ENCODE measurements at places on chromosomes 6 and 20.

- DNase-seq, result no peak
Measured at GRCh38 chr6:97412511-97412910, 129.5 kb upstream of the MMS22L start.

GRCh38 chr6:20870493-20870892 lies 336.2 kb downstream of the CDKAL1 start:
- DNase-seq, result no peak

- DNase-seq, result no peak
Measured at GRCh38 chr20:59300333-59301081, at the start of gene EDN3. Gene EDN3 (plus strand): TSS chr20:59300611. CDS start chr20:59300813, 202 bp downstream.

GRCh38 chr20:21106171-21107017 lies at the start of gene LINC00237:
Gene LINC00237 (minus strand): TSS chr20:21106358.
- DNase-seq, result no peak

- DNase-seq, result no peak
Measured at GRCh38 chr6:125922322-125922860, 34.2 kb upstream of the HINT3 start.

GRCh38 chr6:148466158-148466557 lies 123.5 kb downstream of the SASH1 start:
- no peak for DNase-seq

DNA sequence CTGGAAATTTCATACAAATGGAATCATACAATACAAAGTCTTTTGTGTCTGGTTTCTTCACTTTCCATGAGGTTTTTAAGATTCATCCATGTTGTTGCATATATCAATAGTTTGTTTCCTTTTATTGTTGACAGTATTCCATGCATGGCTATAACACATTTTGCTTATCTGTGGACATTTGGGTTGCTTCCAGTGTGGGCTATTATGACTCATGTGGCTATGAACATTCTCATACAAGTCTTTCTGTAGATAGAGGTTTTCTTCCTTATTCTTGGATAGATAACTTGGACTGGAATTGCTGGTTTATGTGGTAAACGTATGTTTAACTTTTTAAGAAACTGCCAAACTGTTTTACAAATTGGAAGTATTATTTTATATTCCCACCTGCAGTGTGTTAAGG lies 30.0 kb upstream of the KIF6 start:
- no peak for DNase-seq

GRCh38 chr20:31606804-31607639 lies 1.9 kb downstream of the ID1 start:
- DNase-seq, result no peak

DNA sequence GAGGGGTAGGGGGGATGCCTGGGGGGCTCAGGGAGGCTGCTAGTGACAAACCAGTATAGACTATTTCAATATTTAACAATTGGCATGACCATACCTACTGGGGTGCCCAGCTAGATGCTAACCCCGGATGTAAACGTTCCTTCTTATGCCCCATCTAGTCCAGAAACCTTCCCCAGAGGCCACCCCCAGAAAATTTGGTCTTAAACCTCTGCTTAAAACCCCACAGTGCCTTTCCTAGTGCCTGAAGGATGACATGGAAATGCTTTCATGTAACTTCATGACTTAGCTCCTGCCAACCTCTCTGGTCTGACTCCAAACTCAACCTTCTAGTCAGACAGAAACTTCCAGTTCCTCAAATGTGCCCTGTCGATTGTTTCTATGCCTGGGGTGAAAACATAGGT lies 52.0 kb downstream of the JPH2 start:
- no peak for DNase-seq

- DNase-seq, result no peak
Measured at GRCh38 chr6:134308800-134309199, 9.1 kb downstream of the SGK1 start.

GRCh38 chr20:19223640-19224039 lies 11.2 kb downstream of the SLC24A3 start:
- no peak for DNase-seq

- no peak for DNase-seq
Measured at GRCh38 chr20:35274172-35275092, 3.5 kb downstream of the MMP24OS start.

DNA sequence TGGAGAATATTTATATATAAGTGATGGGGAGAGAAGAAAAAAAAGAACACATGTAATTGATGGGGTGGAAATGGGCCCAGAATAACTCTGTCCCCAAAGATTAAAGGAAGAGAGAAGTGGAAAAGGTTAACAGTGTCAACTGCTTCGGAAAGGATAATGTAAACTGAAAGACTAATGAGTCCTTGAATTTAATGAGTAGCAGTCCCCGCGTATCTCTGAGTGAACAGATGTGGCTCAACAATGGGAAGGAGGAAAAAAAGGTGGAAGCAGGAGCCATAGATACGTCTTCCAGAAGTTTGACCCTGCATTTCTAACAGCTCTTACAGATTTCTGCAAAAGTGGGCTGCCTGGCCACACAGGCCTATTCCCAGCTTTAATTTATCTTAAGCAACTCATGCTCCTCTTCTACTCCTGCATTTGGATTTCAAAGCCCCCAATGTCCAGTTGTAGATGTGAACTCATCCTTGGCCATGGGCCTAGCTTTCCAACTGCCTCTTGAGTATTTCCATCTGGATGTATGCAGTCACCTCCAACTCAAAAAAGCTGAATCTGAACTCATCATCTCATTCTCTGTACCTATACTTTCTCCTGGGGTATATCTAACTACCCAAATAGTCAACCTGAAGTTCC lies 61.3 kb downstream of the DST start:
- DNase-seq, result no peak

DNA sequence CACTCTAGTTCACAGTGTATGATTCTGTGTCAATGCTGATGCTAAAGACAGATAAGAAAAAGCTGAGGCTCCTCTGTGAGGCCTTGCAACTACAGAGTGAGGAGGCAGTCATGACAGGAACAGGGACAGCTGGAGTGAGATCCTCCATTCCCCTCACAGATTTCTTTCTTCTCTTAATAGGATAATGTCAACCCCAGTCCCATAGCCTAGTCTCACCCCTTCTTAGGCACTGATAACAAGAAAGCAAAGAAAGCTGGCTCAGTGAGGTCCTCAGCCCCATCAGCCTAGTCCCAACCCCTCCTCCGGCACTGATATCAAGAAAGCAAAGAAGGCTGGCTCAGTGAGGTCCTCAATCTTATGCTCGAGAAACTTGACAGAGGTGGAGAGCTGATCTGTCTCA lies 2.1 kb upstream of the PTCHD4 start:
- no peak for DNase-seq

- DNase-seq, result no peak
Measured at GRCh38 chr6:15114061-15114460, 131.8 kb upstream of the JARID2 start.

GRCh38 chr6:36666826-36667591 lies 11.5 kb upstream of the CDKN1A start:
- no peak for DNase-seq

- no peak for DNase-seq
Measured at GRCh38 chr20:9180481-9181257, 111.8 kb downstream of the PLCB4 start.

GRCh38 chr6:1202201-1202600 lies 109.7 kb upstream of the FOXQ1 start:
- no peak for DNase-seq

DNA sequence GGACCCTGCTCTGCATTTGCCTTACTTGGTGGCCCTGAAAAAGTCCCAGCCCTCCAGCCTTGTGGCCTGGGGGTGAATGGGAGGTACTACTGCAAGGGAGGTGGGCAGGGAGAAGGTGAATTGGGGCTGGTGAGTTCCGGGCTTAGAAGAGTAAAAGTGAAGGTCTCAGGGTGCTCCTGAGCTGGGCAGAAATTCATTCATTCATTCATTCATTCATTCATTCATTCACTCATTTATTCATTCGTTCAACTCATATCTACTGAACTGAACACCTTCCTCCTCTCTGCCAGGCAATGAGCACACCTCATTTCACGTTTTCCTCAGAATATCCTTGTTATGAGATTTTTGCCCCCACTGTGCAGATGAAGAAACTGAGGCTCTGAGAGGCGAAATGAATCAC lies 6.7 kb upstream of the DLGAP4 start:
- DNase-seq, result no peak

DNA sequence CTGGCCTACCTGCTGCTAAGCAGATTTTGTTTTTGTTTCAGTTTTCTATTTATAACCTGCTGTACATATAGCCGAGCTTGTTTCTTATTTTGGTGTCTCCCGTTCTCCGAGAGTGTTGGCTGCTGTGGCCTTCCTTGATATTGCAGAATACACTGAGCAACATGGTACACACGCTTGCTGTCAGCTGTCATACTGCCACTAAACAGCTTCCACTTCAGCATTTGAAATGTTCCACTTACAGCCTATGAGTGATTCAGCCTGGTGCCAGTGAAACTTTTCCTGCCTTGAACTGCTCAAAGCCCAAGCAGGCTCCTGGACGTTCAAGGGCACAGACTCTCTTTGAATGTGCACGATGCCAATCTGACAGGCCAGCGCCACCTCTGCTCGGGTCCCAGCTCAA lies 87.1 kb downstream of the PSMG4 start:
- no peak for DNase-seq

DNA sequence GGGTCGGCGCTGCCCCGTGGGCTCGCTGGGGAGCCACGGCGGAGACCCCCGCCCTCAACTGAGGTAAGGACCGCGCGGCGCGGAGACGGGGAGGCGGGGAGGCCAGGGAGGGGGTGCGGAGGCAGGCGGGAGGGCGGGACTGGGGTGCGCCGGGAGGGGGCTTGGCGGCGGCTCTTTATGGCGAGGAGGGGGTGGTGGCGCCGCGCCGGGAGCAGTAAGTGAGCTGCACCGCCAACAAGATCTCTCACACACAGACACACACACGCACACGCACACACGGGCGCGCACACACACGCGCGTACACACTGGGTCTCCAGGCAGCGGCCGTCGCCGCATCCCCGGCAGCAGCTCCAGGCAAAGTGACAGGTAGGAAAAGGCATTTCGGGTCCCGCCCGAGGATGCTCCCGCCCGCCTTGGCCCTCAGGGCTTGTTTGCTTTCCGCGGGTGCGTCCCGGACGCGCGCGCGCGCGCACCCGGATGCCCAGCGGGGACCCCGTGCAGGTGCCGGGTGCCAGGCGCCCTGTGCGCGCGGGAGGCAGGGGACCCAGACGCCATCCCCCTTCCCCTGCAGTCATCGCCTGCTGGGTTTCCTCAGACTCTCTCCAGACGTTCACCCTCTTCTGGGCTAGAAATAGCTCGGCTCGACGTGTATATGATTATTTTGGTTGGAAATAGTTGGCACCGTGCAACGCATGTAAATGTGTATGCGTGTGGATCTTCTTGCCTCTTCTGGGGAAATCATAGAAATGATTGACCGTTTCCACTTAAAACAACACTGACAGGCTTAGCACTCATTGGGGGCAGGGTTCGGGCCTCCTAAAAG lies at the start of gene PLCB4:
TSS of gene PLCB4 (plus strand) at position 247 of the 823 bp plus-strand sequence. CDS start 238,728 bp downstream, outside the sequence.
- DNase-seq, result no peak
